ENCODE measurements at places on chromosomes 3 and 15.

GRCh38 chr3:199835-200234, 3.3 kb downstream of the CHL1 start:
- DNase-seq = no peak

DNA sequence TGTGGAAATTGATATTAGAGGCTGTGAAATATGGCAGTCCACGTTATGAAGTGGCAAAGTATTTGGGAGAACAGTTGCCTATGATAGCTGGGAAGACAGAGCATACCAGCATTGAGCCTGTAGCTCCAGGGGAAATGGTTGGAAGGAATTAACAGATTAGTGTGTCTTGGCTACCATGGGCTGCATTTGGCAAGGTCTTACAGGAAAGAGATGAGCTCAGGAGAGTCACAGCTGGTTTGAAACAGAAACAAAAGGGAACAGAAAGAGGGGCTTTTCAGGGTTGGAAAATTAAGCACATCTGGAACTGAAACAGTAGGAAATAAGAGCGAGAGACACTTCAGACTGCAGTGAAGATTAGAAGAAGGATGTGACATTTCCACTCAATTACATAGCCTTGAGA, 141.7 kb downstream of the FBLN2 start:
- no peak for DNase-seq

DNA sequence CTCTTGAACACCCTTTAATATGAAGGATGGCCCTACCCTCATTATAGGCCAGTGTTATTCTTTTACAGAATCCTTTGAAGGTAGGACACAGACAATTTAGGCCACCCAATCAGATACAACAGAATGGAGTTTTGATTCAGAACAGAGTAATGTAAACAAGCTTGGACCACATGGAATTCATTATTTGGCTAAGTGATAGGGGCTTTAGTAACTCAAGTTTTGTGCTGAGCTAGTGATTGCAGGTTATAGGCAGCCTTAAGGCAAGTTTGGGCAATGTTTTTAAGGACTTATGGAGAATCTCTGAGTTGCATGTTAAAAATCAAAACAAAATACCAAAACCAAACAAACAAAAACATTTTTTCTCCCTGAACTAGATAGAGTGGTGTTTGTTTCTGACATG, 312.1 kb upstream of the ROBO1 start:
- no peak for DNase-seq

- DNase-seq = no peak
Observed at GRCh38 chr3:22861426-22861825, 341.7 kb upstream of the UBE2E2 start.

GRCh38 chr3:38575279-38575843, 74.1 kb downstream of the SCN5A start:
- no peak for DNase-seq
